ENCODE measurements at places on chromosomes 6 and 20. TPM values are rescaled to one million over a fixed set of nuclear protein-coding genes. Genes with fewer than 3 reads are reported as not detected.

The PMEPA1 gene
- 8.9 TPM for total RNA-seq

The SUMO4 gene
- 1.9 TPM for total RNA-seq

GRCh38 chr20:41320976-41321375 is 3.4 kb upstream of the ZHX3 start:
- H3K27ac ChIP-seq: no peak overlapping the region
- H3K27me3 ChIP-seq: no peaks in the 10 kb centered on the region
- H3K4me1 ChIP-seq: peaks cover 2% of the 10 kb centered on the region
- no peak overlapping the region for H3K4me3 ChIP-seq
- H3K36me3 ChIP-seq: no peaks in the 10 kb centered on the region

GRCh38 chr6:69827276-69827893 is 30.6 kb upstream of the LMBRD1 start:
- H3K27ac ChIP-seq: no peak overlapping the region
- no peaks in the 10 kb centered on the region for H3K36me3 ChIP-seq
- H3K4me3 ChIP-seq: no peak overlapping the region
- peak; percentile 27 for DNase-seq
- H3K4me1 ChIP-seq: no peaks in the 10 kb centered on the region

DNA sequence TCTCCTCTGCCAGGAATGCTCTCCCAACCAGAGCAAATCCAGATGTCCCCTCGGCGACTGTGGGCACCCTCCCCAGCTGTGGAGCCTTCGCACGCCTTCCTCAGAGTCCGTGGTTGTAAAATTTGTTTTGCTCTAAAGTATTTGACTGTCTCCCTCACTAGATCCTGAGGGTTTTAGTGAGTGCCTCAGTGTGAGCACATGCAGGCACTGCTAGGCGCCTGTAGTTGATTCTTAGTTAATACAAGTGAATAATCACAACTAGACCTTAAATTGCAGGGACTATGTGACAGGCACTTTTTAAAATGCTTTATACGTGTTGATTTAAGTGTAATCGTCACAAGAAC is 680 bp upstream of the MTCH1 start:
- H3K36me3 ChIP-seq: no peaks in the 10 kb centered on the region
- peak overlapping the region; percentile 88 for H3K27ac ChIP-seq
- H3K4me3 ChIP-seq: peak overlapping the region; percentile 90
- no peak for DNase-seq
- H3K27me3 ChIP-seq: no peaks in the 10 kb centered on the region

GRCh38 chr20:18032977-18033892 is 24.5 kb downstream of the OVOL2 start:
- H3K36me3 ChIP-seq: peaks cover 4% of the 10 kb centered on the region
- H3K4me3 ChIP-seq: no peak overlapping the region
- H3K27me3 ChIP-seq: no peaks in the 10 kb centered on the region
- DNase-seq: peak; percentile 72
- peaks cover 6% of the 10 kb centered on the region for H3K4me1 ChIP-seq
- H3K27ac ChIP-seq: peak overlapping the region; percentile 86

The C6orf132 gene
- total RNA-seq: 48.3 TPM

The SNAP25 gene
- 0.78 TPM for total RNA-seq

DNA sequence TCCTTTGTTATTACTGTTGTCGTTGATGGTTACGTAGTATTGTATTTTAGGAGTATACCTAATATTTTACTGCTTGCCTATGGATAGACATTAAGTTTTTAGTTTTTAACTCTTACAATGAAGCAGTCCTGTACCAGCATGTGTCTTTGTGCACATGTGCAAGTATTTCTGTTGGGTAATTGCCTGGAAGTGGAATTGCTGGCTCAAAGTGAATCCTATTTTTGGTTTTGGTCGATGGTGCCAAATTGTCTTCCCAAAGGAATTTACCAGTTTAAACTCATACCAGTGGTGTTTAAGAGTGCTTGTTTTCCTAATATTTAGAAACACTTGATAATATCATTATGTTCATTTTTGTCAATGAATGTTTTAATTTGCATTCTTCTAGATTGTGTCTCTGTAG is 75.5 kb downstream of the ANKS1A start:
- no peak overlapping the region for H3K27ac ChIP-seq
- DNase-seq: no peak
- H3K27me3 ChIP-seq: no peaks in the 10 kb centered on the region
- H3K36me3 ChIP-seq: no peaks in the 10 kb centered on the region
- no peak overlapping the region for H3K4me3 ChIP-seq

GRCh38 chr6:46729787-46730326 is 5.3 kb downstream of the PLA2G7 start:
- H3K27me3 ChIP-seq: peaks cover 5% of the 10 kb centered on the region
- H3K36me3 ChIP-seq: no peaks in the 10 kb centered on the region
- DNase-seq: no peak
- no peak overlapping the region for H3K27ac ChIP-seq
- 0 out of 2 replicates have a peak, but pooled peaks cover 4% of the 10 kb centered on the region for H3K4me1 ChIP-seq

GRCh38 chr6:6588924-6589709 is 597 bp downstream of the LY86 start:
- H3K36me3 ChIP-seq: no peaks in the 10 kb centered on the region
- H3K4me1 ChIP-seq: no peaks in the 10 kb centered on the region
- DNase-seq: no peak
- no peak overlapping the region for H3K27ac ChIP-seq
- no peaks in the 10 kb centered on the region for H3K27me3 ChIP-seq

The REM1 gene
- 0.28 TPM for total RNA-seq

- H3K36me3 ChIP-seq: no peaks in the 10 kb centered on the region
- no peak overlapping the region for H3K4me3 ChIP-seq
- no peak for DNase-seq
Measured at GRCh38 chr6:107550906-107551305, 61.0 kb downstream of the SOBP start.

DNA sequence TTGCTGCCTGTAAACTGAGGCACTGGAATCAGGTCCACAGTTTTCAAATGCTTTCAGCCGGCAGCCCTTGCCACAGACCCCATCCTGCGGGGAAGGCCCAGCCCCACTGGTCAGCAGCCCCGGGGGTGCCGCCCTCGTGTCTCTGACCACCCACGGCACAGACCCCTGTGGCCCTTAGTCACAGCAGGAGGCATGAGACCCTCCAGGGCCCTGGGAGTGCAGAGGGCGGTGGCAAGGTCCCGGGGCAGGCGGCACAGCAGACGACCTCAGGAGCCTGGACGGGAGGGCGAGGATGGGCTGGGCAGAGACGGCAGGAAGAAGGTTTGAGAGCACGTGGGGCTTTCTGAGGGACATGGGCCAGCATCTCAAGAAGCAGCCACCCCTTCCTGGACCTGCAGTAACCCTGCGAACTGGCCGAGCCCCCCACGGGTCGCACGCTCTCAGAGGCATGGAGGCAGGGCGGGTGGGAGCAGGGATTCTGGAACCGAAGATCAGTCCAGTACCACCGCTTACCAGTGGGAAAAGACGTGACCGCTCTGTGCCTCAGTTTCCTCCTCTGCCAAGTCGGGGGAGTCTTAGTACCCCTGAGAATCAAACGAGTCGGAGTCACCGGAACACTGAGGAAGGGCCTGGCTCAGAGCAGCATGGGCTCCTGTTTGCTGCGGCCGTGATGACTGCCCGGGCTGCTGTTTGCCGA is 140.7 kb downstream of the TAF4 start:
- no peaks in the 10 kb centered on the region for H3K36me3 ChIP-seq
- no peak overlapping the region for H3K27ac ChIP-seq
- no peak for DNase-seq
- no peaks in the 10 kb centered on the region for H3K27me3 ChIP-seq
- H3K4me1 ChIP-seq: no peaks in the 10 kb centered on the region

GRCh38 chr6:15063253-15063853 is 182.5 kb upstream of the JARID2 start:
- no peak overlapping the region for H3K27ac ChIP-seq
- H3K4me3 ChIP-seq: no peak overlapping the region
- no peaks in the 10 kb centered on the region for H3K36me3 ChIP-seq
- H3K4me1 ChIP-seq: 0 out of 2 replicates have a peak, but pooled peaks cover 4% of the 10 kb centered on the region
- no peaks in the 10 kb centered on the region for H3K27me3 ChIP-seq

DNA sequence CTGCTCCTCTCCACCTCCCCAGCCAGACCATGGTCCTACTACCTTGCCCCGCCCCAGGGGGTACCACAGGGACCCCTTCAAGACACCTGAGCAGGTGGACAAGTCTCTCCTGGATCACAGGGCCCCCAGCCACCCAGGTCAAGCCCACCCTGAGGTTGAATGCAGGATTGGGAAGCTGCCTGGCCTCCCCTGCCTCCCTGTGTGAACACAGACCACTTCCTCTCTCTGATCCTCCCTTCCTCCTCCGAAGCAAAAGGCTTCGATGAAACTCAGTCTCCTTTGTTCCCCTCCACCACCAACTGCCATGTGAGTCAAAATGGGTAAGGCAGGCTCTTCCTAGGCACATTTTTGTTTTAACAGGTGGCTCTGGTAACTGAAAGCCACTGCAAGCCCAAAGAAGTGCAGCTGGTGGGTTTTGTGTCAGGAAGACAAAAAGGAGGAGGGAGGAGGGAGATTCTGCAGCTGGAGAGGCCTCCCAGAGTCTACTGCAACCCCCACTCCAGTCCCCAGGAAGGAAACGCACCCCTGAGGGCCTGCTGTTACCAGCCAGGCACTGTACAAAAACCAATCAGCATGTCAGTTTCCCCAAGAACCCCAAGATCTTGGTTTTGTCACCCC is 5.4 kb downstream of the ADA start:
- no peak overlapping the region for H3K4me3 ChIP-seq
- H3K36me3 ChIP-seq: no peaks in the 10 kb centered on the region
- peaks cover 9% of the 10 kb centered on the region for H3K27me3 ChIP-seq
- H3K4me1 ChIP-seq: peaks cover 37% of the 10 kb centered on the region
- no peak overlapping the region for H3K27ac ChIP-seq
- DNase-seq: peak; percentile 36

The EPB41L2 gene
- 65.9 TPM for total RNA-seq

DNA sequence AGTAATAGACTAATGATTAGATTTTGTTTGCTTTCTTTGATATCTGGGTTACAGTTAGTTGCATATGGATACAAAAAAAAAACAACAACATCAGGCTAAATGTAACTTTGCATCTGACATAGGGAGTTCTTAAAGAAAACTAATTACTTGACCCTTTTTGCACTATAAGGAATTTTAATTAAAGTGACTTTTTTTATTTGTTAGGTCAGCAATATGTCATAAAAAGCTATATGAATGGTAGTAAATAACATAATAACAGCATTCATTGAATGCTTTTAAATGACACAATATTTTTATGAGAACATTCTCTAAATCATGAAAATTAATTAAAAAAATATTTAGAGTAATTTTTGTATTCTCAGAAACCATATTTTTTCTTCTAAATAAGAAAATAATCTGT is 183.6 kb downstream of the GRIK2 start:
- no peaks in the 10 kb centered on the region for H3K4me1 ChIP-seq
- H3K27me3 ChIP-seq: no peaks in the 10 kb centered on the region
- no peak for DNase-seq
- no peak overlapping the region for H3K27ac ChIP-seq

DNA sequence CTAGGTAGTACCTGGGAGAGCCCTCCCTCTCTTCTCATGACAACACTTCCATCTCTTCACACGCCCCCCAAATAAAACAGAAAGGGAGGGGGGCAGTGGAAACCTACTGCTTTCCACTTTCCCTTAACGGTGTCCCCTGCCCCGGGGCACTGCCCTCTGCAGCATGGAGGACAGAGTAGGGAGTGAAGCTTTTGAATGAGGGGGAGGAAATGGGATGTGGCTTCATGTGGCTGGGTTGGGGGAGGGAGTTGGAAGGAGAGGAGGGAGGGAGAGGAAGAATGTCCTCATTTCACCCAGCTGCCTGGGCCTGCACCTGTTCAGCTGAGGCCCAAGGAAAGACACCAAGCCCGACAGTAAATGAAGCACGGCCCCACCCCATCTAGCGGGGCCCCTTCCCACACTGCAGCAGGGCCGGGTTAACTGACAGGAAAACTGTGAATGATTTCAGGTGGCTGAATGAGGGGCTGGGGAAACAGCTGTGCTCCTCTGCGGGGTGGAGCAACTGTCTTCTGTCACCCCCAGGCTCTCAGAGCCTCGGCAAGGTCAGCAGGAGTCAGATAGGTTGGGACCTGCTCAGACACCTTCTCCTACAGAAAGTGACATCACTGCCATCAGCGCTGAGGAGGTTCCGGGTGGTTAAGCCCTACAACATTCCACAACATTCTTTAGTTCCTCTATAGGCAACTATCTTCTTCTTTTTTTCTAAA is 40.0 kb upstream of the TAF8 start:
- no peaks in the 10 kb centered on the region for H3K27me3 ChIP-seq
- no peak overlapping the region for H3K27ac ChIP-seq
- DNase-seq: peak; percentile 71
- H3K4me1 ChIP-seq: peaks cover 14% of the 10 kb centered on the region
- H3K4me3 ChIP-seq: peak overlapping the region; percentile 5
- no peaks in the 10 kb centered on the region for H3K36me3 ChIP-seq

DNA sequence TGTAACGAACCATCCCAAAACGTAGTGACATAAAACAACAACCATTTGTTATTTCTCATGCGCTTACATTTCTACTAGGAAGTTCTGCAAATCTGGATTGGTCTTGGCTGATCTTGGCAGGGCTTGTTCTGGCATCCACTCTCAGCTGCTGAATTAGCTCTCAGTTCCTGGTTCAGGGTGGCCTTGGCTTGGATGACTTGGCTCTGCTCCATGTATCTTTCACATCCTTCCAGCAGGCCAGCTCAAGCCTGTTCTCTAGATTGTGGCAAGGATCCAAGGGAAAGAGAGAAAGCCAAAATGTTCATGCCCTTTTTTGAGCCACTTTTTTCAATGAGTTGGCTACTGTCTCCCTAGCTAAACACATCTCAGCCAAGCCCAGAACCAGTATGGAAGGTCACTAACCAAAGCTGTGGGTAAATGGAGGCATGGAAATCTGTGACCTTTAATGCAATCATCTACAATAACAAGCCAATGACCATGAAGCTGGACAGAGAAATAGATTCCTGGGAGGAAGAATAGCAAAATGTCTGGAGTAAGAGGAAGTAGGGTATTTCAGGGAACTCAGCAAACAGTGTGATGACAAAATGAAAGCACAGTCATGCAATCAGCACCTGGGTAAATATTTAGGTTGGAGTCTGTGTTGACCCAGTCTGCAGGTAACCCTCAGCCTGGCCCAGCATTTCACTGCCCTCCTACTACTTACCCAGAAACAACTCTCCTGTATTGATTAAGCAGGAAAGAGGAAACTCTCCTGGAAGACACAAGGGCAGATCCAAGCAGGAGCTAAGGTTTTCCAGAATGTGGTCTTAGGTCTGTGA is 32.7 kb upstream of the SNAP25 start:
- no peaks in the 10 kb centered on the region for H3K36me3 ChIP-seq
- no peak overlapping the region for H3K4me3 ChIP-seq
- H3K27ac ChIP-seq: no peak overlapping the region
- H3K27me3 ChIP-seq: no peaks in the 10 kb centered on the region

GRCh38 chr20:12989586-12990115 is 19.1 kb upstream of the SPTLC3 start:
- no peak overlapping the region for H3K4me3 ChIP-seq
- H3K27ac ChIP-seq: no peak overlapping the region
- H3K4me1 ChIP-seq: peaks cover 9% of the 10 kb centered on the region
- no peaks in the 10 kb centered on the region for H3K36me3 ChIP-seq
